GM06990 (cell line): ENCODE measurements at places on chromosomes 11 and 22.
A peak's percentile ranks its signal among the peaks of the same experiment; 100 is the strongest.

GRCh38 chr11:57290288-57290687, 34.5 kb downstream of the TNKS1BP1 start:
- DNase-seq, result no peak

DNA sequence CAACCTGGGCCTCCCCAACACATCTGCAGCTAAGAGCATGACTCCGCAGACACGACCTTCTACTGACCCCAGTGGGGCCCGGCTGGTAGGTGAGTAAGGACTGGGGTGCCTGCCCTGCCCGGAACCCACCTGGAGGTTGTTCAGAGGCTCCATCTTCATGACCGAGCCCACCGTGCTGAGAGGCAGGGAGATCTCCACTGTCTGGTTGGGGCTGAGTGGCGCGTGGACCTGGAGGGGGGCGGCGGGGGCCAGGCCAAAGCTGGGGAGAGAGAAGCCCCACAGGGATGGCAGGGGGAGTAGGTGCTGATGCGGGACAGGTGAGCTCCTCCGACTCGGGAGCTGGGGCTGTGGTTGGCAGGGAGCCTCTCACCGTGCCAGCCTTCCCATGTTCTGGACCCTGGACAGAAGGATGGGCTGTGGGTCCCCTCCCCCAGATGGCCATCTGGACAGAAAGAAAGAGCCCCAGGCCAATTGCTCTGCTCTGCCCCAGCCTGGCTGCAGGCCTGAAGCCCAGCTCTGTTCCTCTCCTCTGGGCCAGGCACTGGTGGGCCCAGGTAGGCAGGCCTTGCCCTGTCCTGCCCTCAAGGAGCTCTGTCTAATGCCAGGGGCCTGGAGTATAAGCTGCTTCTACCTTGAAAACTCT, 16.3 kb upstream of the RASL10A start:
- DNase-seq, result no peak

- DNase-seq, result no peak
Measured at GRCh38 chr22:25161017-25161915, 38.4 kb upstream of the CRYBB3 start.

- DNase-seq, result no peak
Measured at GRCh38 chr11:8807544-8808225, 103.3 kb upstream of the AKIP1 start.

- no peak for DNase-seq
Measured at GRCh38 chr11:45605051-45605450, 60.4 kb downstream of the CHST1 start.

DNA sequence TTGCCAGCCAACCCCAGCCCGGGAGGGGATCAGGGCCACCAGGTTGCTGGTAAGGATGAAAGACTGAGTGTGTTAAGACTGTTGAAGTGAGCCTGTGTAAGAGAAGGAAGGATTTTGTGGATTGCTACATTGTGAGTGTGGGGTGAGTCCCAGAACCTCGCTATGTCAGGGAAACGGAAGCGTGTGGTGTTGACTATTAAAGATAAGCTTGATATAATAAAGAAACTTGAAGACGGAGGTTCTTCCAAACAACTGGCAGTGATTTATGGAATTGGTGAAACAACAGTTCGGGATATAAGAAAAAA, 627 bp downstream of the JRKL start:
- DNase-seq, result no peak

- DNase-seq, result no peak
Measured at GRCh38 chr11:15204711-15205110, 90.0 kb downstream of the INSC start.

GRCh38 chr11:69000831-69001242, 12.2 kb downstream of the MRGPRF start:
- no peak for DNase-seq

DNA sequence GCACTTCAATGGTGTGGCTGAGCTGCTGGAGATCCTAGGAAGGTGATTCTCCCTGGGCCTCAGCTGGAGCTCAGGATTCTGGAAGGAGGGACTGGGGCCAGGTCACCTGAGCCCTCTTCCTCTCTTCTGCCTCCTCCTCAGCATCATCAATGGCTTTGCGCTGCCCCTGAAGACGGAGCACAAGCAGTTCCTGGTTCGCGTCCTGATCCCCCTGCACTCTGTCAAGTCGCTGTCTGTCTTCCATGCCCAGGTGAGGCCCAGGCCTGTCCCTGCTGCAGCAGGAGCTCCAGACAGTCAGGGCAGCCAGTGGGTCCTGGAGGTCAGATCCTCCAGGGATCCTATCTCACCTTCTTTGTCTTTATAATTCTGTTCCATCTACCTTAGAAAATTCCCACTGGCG, 5.4 kb downstream of the GPHA2 start:
- DNase-seq, result no peak

- DNase-seq, result no peak
Measured at GRCh38 chr22:26785932-26786331, 128.5 kb downstream of the MIAT start.

- DNase-seq, result peak; percentile 38
Measured at GRCh38 chr11:35047179-35047578, 91.8 kb upstream of the CD44 start.

GRCh38 chr11:125036933-125037332, 26.2 kb upstream of the SLC37A2 start:
- peak; percentile 0 for DNase-seq

- DNase-seq, result no peak
Measured at GRCh38 chr11:128896356-128896755, 5.2 kb downstream of the KCNJ5 start.

GRCh38 chr11:88543902-88544655, 206.5 kb upstream of the CTSC start:
- peak; percentile 45 for DNase-seq

DNA sequence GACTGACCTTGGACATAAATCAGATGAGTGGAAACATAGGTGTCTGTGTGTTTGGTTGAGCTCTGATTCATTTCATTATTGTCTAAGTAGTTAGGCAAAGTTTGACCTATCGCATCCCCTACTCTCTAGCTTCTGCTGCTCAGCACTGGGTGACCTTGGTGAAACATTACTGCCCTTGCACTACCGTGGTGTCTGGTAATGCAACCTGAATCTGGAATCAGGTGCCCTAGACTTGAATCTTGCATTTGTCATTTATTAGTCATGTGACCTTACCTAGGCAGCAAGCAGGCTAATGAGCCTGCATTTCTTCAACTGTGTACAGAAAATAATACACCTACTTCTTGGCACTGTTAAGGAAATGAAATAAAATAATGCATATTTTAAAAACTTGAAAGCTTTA, 242.3 kb upstream of the BLID start:
- DNase-seq, result no peak

DNA sequence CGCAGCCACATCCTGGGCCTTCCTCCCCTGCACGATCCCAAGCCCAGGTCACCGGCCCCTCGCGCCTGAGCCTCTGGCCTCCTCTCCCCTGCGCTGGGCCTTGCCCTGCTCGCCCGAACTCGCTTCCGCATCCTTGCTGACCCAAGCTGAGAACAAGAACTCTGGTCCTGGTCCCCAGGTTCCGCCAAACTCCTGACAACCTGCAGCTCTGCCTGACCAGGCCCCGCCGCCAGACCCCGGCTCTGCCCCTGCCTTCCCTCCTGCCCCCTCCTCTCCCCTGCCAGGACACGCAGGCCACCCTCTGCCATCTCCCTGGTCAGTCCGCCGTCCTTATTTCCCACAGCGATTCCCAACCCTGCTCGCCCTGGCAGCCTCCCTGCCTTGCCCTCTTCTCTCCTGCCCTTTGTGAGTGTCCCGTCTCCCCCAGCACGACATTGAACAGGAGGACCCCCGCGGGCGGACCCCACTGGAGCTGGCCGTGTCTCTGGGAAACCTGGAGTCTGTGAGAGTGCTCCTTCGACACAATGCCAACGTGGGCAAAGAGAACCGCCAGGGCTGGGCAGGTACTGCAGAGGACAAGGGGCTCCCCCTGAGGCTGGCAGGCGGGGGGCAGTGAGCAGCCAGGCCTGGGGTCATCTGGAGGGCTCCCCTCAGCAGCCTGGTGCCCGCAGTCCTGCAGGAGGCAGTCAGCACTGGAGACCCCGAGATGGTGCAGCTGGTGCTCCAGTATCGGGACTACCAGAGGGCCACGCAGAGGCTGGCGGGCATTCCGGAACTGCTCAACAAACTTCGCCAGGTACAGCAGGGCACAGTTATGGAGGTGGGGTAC, 762 bp downstream of the ANKRD13D start:
- peak; percentile 21 for DNase-seq

- DNase-seq, result no peak
Measured at GRCh38 chr22:41659941-41660340, 28.7 kb downstream of the SNU13 start.

- DNase-seq, result peak; percentile 2
Measured at GRCh38 chr11:14764179-14764578, 120.6 kb downstream of the PDE3B start.

- no peak for DNase-seq
Measured at GRCh38 chr22:44846726-44847275, 94.4 kb downstream of the ARHGAP8 start.

- no peak for DNase-seq
Measured at GRCh38 chr11:5368502-5369043, 15.0 kb upstream of the OR51M1 start.

- DNase-seq, result no peak
Measured at GRCh38 chr11:33182246-33182878, 21.1 kb upstream of the CSTF3 start.

GRCh38 chr11:1690167-1691025, 6.6 kb upstream of the KRTAP5-6 start:
- DNase-seq, result no peak
